ENCODE measurements at places on chromosomes 4 and X.

- DNase-seq, result no peak
These were observed 147.0 kb upstream of the NOCT start for GRCh38 chr4:138868562-138868961.

DNA sequence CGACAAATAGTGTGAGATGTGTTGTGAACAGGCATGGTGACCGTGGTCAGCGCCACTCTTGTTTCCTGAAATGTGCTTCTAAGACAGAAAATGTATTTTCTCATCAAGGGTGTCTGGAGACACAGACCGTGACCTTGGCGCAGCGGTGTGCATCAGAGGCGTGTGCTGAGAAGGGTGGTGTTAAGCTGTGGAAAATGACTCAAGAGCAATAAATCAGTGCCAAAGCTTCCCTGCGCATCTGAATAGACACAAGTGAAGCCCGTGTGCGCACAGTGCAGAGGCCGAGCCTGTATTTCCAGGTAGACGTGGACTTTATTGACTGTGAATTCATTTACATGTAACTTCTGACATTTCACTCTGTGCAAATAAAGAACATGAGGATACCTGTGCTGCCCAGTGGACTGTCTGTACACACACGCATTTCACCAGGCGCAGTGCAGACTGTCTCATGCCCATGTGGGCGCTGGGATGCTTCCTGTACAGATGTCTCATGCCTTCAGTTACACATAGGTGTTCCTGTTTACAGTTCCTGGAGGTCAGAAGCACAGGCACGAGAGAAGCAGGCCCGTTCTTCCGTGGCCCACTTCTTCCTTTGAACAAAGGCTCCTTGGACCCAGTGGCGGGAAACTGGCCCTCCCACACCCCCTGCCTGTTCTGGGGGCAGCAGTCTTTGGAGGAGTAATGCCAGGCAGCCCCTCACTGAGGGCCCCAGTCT lies 31.9 kb downstream of the NSG1 start:
- no peak for DNase-seq

GRCh38 chrX:97619499-97619898 lies 735.8 kb downstream of the RPA4 start:
- DNase-seq, result no peak

- peak; percentile 15 for DNase-seq
These were observed 95.6 kb downstream of the AFAP1 start for GRCh38 chr4:7843831-7844593.

- no peak for DNase-seq
These were observed 246.2 kb upstream of the PITX2 start for GRCh38 chr4:110869114-110869513.

- DNase-seq, result no peak
These were observed 20.8 kb downstream of the GAK start for GRCh38 chr4:911221-911751.

GRCh38 chr4:111960241-111960667 lies 185.0 kb upstream of the FAM241A start:
- no peak for DNase-seq

- no peak for DNase-seq
These were observed 27.6 kb downstream of the CYTL1 start for GRCh38 chr4:4991541-4992099.

DNA sequence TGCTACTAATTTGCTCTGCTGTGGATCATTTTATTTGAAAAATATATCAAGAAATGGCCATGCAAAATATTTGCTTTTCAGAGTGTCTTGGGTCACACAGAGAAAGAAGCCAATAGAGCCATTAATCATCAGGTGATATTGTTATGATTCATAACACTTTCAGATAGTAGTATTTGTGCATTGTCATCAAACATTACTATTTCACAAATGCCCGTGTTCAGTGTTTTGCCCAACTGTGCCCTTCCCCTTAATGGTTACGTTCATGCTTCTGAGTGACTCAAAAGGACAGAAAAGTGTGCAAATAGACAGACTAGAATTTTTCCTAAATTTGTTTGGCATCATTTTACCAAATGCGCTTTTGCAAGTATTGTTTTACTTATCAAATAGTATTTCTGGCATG lies 46.5 kb downstream of the PHOX2B start:
- no peak for DNase-seq

DNA sequence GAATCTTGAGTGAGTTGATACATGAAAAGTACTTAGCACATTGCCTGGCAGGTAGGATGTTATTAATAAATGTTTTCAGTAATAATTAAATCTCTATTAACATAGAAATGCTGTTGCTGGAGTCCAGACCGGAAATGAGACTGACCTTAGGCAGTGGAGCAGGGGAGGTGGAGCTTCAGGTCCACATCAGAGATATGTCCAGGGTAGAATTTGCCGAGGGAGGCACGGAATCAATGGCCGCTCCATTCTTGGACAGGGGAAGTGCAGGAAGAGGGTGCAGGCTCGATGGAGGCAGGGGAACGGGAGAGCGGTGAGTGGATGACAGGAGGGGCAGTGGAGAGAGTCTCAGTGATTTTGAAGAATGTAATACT lies 107.3 kb downstream of the GATB start:
- no peak for DNase-seq

- peak; percentile 85 for DNase-seq
These were observed at the start of gene SCARB2 for GRCh38 chr4:76213415-76214176. Gene SCARB2, minus strand, starts transcription at chr4:76213824. Its CDS starts 281 bp downstream, at chr4:76213543.

GRCh38 chrX:5388087-5388486 lies 840.6 kb downstream of the NLGN4X start:
- no peak for DNase-seq

DNA sequence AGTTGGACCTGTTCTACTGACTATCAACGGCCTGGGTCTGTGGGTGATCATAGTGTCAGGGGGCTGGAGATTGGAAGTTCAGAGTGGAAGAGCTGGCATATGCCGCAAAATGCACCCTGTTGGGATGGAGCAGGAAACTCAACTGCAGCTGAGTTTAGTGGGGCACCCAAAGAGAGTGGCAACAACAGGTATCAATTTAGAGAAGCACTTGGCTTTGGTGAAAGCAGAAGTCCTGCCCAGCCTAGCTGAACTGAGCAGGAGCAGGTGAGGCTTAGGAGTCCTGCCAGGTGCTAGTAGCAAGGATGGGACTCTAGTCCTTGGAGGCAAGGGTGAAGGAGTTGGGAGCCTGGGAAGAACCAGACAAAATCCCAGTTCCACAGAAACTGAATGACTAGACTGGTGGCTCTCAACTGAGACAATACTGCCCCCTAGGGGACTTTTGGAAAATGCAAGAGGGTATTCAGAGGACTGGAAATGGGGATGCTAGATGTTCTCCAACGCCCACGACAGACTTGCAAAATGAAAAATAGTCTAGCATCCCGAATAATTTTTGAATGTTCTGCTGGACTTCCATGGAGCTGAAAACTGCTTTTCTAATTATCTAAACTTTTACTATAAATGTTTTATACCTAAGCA lies 49.4 kb downstream of the RTL9 start:
- no peak for DNase-seq

- no peak for DNase-seq
These were observed 36.3 kb downstream of the ATRX start for GRCh38 chrX:77749695-77750094.

DNA sequence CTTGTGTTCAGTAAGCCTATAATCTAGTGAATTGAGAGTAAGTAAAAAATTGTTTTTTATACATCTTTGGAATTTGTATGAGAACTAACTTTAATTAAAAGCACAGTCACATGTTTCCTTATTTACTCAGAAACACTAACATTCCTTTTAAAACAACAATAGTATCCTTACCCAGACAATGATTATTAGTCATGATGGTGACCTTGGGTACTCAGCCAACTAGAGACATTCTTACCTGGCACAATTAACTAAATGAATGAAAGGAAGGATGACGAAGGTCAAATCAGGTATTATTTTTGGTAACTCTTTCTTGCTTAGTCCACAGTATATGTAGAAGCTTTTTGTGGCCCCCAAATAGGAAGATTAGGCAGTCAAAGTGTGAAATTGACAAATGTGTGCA lies 901.0 kb downstream of the FAT4 start:
- DNase-seq, result no peak

DNA sequence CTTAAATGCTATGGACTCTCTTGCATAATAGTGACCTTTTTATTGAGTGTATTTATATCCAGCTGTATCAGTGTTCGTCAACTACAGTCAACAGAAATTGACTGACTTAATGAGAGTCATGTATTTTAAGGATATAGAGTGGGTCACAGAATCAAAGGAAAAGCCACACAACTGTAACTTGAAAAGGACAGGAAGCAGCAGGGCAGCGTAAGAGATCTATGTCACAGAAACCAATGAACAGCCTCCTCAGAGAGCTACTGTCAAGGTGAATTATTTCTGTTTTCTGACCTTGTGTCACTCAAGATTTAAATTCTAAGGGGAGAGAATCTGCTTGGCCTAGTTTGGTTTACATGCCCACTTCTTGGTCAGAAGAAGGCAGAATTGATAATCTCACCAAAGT lies 94.1 kb upstream of the FRAS1 start:
- DNase-seq, result no peak

DNA sequence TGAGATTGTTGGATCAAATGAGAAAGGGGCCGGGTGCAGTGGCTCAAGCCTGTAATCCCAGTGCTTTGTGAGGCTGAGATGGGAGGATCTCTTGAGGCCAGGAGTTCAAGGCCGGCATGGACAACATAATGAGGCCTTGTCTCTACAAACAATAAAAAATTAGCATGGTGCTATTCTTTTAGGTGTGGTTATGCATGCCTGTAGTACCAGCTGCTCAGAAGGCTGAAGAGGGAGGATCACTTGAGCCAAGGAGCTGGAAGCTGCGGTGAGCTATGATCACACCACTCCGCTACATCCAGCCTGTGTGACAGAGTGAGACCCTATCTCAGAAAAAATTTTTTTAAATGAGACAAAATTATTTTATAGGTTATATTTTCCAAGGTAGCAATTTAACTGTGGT lies 49.7 kb upstream of the TMEM150C start:
- DNase-seq, result no peak

DNA sequence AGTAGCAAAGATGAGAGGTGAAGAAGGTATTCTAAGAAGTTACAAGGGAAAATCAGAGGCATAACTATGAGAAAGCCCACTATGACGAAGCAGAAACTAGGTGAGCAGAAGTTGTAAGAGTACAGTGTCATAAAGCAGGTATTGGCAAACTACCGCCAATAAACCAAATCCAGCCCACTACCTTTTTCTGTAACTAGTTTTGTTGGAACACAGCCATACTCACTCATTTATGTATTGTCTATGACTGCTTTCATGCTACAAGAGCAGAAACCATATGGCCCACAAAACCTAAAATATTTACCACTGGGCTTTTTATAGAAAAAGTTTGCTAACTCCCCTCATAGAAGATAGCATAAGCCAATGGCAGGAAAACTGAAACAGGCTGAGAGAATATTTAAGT lies 31.8 kb upstream of the ZCCHC13 start:
- no peak for DNase-seq

GRCh38 chr4:57157596-57158137 lies 47.5 kb upstream of the IGFBP7 start:
- DNase-seq, result no peak

DNA sequence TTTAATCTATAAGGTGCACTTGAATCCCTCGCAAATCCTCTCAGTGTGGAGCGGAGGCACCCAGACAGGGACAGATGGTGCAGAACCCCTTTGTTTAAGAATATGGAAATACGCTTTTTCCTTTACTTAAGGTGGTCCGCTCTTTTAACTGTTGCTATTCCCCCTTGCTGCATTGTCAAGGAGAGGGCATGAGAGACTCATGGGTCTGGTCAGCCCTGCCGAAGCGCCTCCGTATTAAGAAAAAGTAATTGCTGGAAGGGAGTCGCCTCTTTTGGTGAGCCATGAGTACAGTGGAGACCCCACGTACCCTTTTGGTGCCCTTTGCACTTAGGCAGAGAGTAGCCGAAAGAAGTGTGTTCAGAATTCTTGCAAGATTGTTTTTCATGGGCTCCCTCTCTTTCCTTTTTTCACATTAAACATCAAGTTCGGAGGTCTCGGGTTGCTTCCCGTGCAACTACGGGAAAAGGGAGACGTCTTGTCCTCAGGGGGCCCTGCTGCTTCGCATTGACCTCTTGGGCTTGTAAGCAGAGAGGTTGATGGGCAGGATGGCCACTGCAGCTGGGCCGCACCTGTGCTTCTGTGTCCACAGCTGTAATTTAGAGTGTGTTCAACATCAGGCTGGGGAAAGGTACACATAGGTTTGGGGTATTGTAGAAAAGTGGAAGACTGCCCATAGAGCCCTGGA lies 109.6 kb downstream of the SPRY1 start:
- no peak for DNase-seq

DNA sequence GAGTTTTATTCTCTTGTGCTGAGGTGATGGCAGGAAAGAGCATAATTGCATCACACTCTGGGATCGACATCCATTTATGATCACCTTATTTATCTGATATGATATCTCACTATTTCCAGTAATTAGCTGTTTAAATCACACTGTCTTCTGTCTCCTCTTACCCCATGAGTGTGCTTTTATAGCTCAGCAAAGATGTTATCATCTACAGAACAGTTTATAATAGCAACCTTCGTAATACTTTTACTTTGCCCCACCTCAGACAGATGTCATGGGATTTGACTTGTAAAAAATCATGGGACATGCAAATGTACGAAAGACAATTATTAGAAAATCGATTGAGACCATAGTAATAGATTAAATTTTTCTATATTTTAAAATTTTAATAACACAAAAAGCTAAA lies 1122.3 kb upstream of the PCDH10 start:
- DNase-seq, result no peak

DNA sequence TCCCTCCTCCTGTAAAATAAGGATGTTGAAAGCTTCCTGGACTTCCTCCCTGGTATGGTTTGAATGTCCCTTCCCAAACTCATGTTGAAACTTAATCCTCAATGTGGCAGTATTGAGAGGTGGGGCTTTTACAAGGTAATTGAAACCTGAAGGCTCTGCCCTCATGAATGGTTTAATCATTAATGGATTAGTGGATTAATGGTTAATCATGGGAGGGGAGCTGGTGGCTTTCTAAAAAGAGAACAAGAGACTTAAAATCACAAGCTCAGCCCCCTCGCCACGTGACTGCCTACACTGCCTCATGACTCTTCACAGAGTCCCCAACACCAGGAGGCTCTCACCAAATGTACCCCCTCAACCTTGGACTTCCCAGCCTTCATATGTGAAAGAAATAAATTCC lies 124.6 kb upstream of the ANXA3 start:
- no peak for DNase-seq

GRCh38 chr4:77002321-77003107 lies 53.0 kb downstream of the SEPTIN11 start:
- no peak for DNase-seq

Data from nucleus accumbens (tissue), 56 donors.